A673 (cell line): ENCODE measurements at places on chromosomes 4 and X.

GRCh38 chr4:161172396-161173026 is 991.3 kb downstream of the FSTL5 start:
- no peak for DNase-seq

- no peak for DNase-seq
Measured at GRCh38 chrX:111831343-111831742, 44.6 kb upstream of the TRPC5OS start.

GRCh38 chr4:164734484-164734883 is 19.4 kb upstream of the SMIM31 start:
- peak; percentile 26 for DNase-seq

DNA sequence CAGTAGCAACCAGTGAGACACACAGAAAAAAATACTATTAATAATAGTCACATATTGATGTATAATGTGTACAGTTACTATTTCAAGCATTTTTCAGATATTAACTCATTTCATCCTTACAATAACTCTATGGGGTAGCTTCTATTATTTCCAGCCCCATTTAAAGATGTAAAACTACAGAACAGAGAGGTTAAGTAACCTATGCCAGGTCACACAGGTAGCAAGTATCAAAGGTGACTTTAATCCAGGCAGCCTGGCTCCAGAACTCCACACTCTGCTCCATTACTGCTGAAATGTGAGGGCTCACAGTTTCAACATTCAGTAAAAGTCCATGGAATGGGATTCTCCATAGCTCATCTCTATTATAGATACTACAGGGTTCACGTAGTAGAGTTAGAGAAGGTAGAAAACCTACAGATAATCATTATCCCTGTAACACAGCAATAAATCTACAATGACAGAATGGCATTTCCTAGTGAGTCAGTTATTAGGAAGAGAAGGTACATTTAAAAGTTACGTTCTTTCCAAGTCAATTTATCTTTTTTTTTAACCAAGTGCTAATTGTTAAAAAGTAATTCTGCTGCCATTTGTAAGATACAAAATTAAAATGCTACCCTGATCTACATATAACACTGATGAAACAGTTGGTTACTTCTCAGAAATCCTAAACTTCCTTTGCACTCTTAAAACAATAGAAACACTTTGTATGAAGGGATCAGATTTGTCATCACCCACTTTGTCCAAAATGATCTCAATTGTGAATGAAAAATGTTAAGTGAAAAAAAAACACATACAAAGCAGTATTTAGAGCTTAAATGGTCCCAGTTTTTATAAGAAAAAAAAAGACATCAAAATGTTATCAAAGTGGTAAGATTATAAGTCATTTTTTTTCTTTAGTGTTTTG is 18.7 kb downstream of the RELL1 start:
- no peak for DNase-seq

DNA sequence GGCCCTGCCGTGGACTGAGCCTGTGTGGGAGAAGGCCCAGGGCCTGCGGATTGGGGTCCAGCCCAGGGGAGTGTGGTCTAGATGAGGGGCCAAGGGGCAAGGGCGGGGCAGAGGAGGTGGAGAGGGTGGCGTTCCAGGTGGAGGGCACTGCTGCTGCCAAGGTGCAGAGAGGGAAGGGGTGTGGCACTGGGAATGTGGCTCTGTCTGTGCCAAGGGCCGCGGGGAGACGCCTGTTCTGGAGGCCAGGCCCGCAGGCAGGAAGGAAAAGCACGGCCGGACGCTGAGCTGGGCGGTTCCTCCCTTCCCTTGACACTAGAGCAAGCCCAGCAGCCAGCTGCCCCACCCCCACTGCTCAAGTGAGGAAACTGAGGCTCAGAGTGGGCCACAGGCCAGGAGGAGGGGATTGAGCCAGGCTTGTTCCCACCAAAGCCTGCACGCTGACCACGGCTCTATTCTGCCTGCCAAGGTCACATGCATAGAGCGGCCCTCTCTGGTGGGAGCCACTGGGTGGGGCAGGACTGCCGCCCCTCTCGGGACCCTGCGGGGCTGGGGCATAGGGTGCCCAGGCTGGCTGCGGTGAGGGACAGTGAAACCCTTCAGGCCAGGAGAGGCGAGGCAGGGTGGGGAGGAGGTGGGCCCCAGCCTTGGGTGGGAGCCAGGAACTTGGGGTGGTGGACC is 13.0 kb downstream of the SH3BP2 start:
- no peak for DNase-seq

- no peak for DNase-seq
Measured at GRCh38 chrX:42955349-42955748, 177.4 kb upstream of the PPP1R2C start.

- no peak for DNase-seq
Measured at GRCh38 chr4:35175894-35176293, 1068.4 kb downstream of the ARAP2 start.

DNA sequence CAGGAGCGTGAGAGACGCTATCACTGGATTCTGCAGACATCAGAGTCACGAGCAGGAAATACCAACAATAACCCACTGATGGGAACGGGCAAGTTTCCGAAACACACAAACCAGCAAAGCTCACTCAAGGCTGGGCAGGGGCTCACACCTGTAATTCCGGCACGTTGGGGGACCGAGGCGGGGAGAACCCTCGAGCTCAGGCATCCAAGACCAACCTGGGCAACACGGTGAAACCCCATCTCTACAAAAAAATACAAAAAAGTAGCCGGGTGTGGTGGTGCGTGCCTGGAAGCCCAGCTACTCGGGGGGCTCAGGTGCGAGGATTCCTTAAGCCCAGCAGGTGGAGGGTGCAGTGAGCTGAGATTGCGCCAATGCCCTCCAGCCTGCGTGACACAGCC is 17.2 kb upstream of the GTPBP6 start:
- DNase-seq: no peak

- peak; percentile 47 for DNase-seq
Measured at GRCh38 chr4:41882625-41883347, 52.4 kb upstream of the TMEM33 start.
